ENCODE measurements at places on chromosomes 3 and 15.

DNA sequence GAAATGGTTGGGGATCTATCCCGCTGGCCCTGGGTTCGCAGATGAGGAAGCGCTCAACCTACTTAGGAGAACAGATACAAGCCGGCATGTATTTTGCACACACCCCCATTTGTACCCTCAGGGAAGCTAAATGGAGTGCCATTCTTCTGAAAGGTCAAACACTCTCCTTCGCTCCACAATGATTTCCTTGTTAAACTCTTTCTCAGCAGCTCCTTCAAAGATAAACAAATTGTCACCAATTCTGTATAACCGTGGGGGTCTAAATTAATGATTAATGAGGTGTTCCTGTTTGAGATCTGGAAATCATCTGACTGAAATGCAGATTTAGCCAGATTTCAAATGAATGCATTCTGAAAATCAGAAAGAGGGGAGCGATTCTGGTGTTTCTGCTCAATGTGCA is 124.0 kb downstream of the MEGF11 start:
- H3K4me1 ChIP-seq, result peaks cover 17% of the 10 kb centered on the region
- DNase-seq, result no peak
- H3K36me3 ChIP-seq, result no peaks in the 10 kb centered on the region
- no peak overlapping the region for H3K27ac ChIP-seq

DNA sequence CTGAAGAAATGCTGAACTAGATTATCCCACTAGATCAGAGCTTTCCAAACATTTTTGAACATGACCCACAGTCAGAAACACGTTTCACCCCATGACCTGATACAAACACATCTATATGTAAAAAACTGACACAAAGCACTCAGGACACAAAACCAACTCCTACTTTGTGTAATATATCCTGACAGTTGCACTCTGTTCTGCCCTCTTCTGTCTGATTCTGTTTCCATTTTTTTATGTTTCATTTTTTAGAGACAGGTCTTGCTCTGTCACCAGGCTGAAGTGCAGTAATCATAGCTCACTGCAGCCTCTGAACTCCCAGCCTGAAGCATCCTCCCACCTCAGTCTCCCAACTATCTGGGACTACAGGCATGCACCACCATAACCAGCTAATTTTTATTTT is 15.8 kb upstream of the RFTN1 start:
- no peak overlapping the region for H3K4me3 ChIP-seq
- H3K36me3 ChIP-seq, result no peaks in the 10 kb centered on the region
- no peak for DNase-seq
- no peak overlapping the region for H3K27ac ChIP-seq
- no peaks in the 10 kb centered on the region for H3K27me3 ChIP-seq
- peaks cover 7% of the 10 kb centered on the region for H3K4me1 ChIP-seq

GRCh38 chr15:81000624-81001151 is at the start of gene TLNRD1:
Gene TLNRD1 (plus strand): TSS chr15:81000923. CDS start chr15:81002272, 1,349 bp downstream.
- H3K36me3 ChIP-seq, result peaks cover 3% of the 10 kb centered on the region
- no peaks in the 10 kb centered on the region for H3K27me3 ChIP-seq
- DNase-seq, result peak; percentile 88
- H3K27ac ChIP-seq, result peak within 1 kb of the TSS; percentile 76
- H3K4me3 ChIP-seq, result peak within 1 kb of the TSS; percentile 92

GRCh38 chr3:36489101-36489500 is 108.8 kb downstream of the STAC start:
- H3K27me3 ChIP-seq, result no peaks in the 10 kb centered on the region
- H3K36me3 ChIP-seq, result no peaks in the 10 kb centered on the region
- H3K4me1 ChIP-seq, result no peaks in the 10 kb centered on the region

- H3K4me3 ChIP-seq, result no peak overlapping the region
- H3K27me3 ChIP-seq, result no peaks in the 10 kb centered on the region
- DNase-seq, result no peak
- no peak overlapping the region for H3K27ac ChIP-seq
- no peaks in the 10 kb centered on the region for H3K4me1 ChIP-seq
Measured at GRCh38 chr3:5480190-5480589, 292.7 kb downstream of the EDEM1 start.

- H3K4me1 ChIP-seq, result no peaks in the 10 kb centered on the region
- no peak for DNase-seq
- no peak overlapping the region for H3K27ac ChIP-seq
- H3K27me3 ChIP-seq, result no peaks in the 10 kb centered on the region
Measured at GRCh38 chr15:29143293-29143692, 126.3 kb downstream of the NSMCE3 start.

DNA sequence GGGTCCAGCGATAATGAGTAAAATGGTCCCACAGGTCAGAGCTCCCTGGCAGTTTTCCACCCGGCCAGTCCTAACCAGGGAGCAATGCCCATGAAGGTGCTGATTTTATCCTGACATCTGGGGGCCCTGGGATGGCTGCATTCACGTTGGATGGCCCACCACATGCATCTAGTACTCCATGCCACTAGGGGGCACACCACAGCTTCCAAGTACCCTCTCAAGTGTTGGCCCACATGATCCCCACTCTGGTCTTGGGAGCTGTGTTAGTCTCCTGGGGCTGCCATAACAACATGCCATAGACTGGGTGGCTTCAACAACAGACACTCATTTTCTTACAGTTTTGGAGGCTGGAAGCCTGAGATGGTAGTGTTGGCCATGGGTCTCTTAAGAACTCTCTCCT is 225.5 kb downstream of the SLCO3A1 start:
- 0 out of 2 replicates have a peak, but pooled peaks cover 2% of the 10 kb centered on the region for H3K4me1 ChIP-seq
- H3K27me3 ChIP-seq, result no peaks in the 10 kb centered on the region
- no peak overlapping the region for H3K4me3 ChIP-seq
- peak; percentile 57 for DNase-seq

- no peaks in the 10 kb centered on the region for H3K27me3 ChIP-seq
- no peak overlapping the region for H3K27ac ChIP-seq
- H3K36me3 ChIP-seq, result no peaks in the 10 kb centered on the region
- DNase-seq, result no peak
Measured at GRCh38 chr3:152760591-152760990, 74.3 kb upstream of the P2RY1 start.

DNA sequence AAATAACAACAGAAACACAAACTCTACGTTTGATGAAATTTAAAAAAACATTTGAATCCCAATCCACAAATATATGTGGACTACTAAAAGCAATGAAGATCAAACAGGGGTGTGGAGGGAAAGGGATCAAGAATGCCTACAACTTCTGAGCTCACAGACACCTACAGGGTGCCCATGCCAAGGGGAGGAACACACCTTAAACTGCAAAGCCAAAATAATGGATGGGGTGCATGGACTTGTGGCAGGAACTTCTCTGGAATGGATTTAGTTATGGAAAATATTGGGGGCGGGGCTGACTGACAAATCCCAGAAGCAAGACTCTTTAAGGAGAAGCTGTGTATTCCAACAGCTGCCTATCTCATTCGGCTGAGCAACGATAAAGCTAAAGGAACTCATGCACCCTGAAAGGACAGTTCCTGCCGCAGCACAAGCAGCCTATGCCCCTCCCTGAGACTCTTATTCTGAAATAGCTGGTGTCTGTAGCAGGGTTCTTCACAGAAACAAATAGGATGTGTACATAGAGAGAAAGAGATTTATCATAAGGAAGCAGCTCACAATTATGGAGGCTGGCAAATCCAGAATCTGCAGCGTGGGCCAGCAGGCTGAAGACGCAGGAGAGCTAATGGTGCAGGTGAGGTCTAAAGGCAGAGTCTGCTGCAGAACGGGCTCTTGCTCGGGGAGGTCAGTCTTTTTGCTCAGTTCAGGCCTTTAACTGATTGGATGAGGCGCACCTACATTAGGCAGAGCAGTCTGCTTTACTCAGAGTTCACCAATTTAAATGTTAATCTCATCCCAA is 24.5 kb upstream of the PLA2G4D start:
- H3K36me3 ChIP-seq, result no peaks in the 10 kb centered on the region
- peaks cover 4% of the 10 kb centered on the region for H3K4me1 ChIP-seq
- H3K4me3 ChIP-seq, result peak overlapping the region; percentile 27
- DNase-seq, result peak; percentile 61

GRCh38 chr3:137692803-137693431 is 71.2 kb upstream of the SOX14 start:
- no peak overlapping the region for H3K27ac ChIP-seq
- no peaks in the 10 kb centered on the region for H3K27me3 ChIP-seq
- no peaks in the 10 kb centered on the region for H3K36me3 ChIP-seq

DNA sequence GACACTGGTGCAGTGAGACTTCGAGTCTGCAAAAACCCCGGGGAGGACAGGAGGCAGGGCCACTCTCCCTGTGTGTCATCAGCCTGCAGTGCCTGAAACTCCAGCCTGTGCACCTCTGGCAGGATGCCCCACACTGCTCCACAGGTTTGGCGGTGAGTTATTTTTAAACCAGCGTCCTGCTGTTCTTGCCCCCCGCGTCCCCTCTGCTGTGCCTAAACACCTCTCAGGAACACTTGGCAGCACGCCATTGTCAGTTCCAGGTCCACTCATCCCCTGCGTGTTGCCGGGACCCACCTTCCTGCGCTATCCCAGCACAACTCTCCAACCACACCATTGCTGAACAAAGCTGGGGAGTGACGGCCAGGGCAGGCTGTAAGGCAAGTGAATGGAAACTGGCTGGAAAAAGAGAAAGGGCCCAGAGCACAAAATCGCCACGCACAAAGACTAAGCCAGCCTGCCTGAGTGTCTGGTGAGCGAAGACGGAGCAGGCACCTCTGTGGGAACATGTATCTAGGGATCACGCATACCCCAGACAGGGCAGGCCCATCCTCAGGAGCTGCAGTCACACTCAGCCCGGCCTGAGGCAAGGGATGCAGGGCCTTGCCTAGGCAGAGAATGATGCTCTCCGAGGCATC is 3.1 kb upstream of the PLA2G4F start:
- no peak overlapping the region for H3K4me3 ChIP-seq
- no peak overlapping the region for H3K27ac ChIP-seq
- peaks cover 21% of the 10 kb centered on the region for H3K36me3 ChIP-seq
- H3K27me3 ChIP-seq, result no peaks in the 10 kb centered on the region
- no peak for DNase-seq
- H3K4me1 ChIP-seq, result no peaks in the 10 kb centered on the region

GRCh38 chr3:146476094-146476740 is 6.9 kb upstream of the PLSCR2 start:
- H3K4me3 ChIP-seq, result no peak overlapping the region
- no peak overlapping the region for H3K27ac ChIP-seq
- no peaks in the 10 kb centered on the region for H3K4me1 ChIP-seq

Data from SJCRH30 (cell line).